ENCODE measurements at places on chromosomes 1 and 21.

GRCh38 chr1:175155936-175156335 lies 36.6 kb downstream of the KIAA0040 start:
- no peak for DNase-seq

DNA sequence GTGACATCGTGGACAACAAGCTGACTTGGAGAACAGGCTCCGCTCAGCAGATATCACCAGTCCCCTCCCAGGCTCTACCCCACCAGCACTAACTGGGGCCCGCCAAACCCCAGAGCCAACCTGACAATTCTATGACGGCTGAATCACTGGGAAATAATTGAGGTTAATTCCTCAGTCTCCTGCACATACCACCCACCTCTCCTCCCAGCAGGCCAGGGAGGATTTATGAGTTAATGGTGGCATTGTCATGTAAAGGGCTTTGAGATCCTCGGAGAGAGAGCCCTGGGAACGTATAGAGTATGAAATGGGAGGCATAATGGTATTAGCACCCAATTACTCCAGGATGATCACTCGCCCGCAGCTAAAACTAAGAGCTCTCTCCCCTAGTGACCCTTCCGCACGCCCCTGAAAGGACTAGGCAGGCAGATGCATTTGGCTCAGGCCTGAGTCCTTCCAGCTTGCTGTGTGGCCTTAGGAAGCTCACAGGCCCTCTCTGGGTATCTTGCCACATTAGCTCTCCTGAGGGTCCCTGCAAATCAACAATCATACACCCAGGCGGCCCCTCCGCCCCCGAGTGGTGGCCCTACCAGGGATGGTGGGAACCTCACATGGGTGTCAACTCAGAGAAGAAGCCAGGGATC lies 27.3 kb upstream of the PAX7 start:
- no peak for DNase-seq

DNA sequence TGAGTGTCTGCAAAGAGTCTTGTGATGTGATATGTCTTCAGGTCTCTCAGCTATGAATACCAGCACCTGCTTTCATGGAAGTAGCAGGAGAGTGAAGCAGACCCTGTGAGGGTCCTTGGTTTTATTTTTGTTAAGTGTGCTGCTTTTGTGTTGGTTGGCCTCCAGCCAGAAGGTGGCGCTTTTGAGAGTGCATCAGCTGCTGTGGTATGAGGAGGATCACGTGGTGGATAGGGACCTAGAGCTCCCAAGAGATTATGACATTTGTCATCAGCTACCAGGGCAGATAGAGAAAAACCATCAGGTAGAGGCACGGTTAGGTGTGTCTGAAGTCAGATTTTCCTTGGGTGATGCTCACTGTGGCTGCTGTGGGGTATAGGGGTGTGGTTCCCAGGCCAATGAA lies 1232.1 kb downstream of the MRPL39 start:
- no peak for DNase-seq

- DNase-seq: no peak
Observed at GRCh38 chr1:185896863-185897262, 162.7 kb downstream of the HMCN1 start.

DNA sequence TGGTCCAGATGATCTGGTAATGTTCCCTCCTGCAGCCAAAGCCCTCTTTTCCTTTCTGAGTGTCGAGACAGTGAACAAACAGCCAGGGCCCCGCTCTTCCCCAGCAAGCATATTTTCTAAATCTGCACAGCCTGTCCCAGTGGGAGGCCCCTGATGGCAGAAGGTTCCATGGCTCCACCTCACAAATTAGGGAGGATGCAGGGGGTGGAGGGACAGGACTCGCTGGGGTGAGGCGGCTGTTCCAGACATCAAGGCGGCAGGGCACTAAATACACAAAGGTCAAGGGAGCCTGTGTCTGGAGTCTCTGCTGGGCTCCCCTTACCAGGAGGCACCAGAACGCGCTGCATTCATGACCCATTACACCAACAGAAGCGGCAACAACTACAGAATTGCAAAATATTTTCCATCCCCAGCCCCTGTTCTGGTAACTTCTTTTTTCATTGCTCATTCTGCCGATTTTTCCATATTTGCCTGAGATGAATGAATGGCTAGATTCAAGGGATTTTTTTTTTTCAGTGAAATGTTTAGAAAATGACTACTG lies 27.0 kb upstream of the PRELP start:
- no peak for DNase-seq

DNA sequence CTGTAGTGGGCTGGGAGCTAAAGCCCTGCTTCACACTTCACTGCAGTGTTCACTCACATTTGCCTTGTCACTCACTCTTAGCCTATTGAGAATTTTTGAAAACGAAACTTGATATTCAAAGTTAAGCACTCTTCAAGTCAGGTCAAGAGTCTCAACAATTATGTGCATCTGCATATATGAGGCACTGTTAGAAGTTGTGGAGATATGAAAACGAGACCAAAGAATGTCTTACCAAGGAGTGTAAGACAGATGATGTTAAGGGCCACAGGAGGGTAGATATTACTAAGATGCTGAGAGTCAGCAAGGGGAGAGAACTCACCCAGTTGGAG lies 64.7 kb upstream of the GJA8 start:
- no peak for DNase-seq

- no peak for DNase-seq
Observed at GRCh38 chr1:201184307-201185122, 6.1 kb upstream of the IGFN1 start.

GRCh38 chr1:66168948-66169671 lies 364.8 kb upstream of the SGIP1 start:
- DNase-seq: no peak

DNA sequence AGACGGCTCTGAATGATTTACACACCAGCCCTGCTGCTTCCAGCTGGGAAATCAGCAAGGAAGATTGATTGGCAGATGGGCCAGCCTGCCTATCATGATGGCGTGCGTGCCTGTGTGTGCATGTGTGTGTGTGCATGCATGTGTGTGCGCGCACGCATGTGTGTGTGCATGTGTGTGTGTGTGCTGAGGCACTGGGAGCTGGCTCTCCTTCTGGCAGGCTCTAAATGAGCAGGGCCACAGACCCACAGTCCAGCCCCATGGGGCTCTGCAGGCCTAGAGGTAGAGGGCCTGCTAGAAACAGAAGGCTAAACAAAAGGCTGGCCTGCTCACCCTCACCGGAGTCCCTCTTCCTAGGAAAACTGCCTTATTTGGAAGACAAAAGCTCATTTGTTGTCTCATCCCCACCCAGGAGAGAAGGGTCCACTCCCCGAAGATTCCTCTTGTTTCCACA lies 6.0 kb downstream of the KLHDC8A start:
- DNase-seq: no peak

GRCh38 chr1:234861761-234862160 lies 251.8 kb upstream of the IRF2BP2 start:
- no peak for DNase-seq

GRCh38 chr1:159171254-159171687 lies at the start of gene CADM3:
CADM3 (plus strand) TSS chr1:159171615; CDS start chr1:159171766, 151 bp downstream.
- no peak for DNase-seq

DNA sequence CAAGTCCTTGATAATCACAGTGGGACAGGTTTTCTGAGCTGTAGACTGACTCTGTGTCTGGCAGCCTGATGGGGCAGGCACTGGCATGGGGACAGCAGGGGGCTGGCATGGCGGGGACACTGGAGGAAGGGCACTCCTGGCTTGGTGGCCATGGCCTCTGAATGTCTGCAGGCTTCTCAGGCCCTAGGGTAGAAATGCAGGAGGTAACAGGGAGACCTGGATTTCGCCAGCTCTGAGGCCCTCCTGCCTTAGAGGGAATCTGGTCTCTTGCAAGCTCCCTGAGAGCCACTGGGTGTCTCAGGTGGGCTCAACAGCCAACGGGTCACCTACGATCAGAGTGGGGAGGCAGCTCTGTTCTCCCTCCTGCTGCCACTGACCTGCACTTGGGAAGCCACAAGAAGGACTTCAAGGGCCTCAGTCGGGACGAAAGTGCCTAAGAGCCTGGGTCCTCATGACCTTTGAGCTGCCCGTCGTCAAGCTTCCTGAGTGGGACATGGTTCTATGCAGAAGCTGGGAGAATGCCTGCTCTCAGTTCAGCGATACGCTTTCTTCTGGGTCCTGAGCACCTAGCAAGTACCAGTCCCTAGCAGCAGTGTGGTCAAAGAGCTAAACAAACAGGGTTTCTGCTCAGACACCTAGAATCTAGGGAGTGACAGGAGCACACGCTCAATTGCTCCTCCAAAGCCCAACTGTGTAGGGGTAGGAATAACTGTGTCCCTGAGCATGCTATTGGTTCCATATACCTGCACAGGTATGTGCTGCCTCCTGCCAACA lies 569.0 kb downstream of the PTPRU start:
- no peak for DNase-seq

DNA sequence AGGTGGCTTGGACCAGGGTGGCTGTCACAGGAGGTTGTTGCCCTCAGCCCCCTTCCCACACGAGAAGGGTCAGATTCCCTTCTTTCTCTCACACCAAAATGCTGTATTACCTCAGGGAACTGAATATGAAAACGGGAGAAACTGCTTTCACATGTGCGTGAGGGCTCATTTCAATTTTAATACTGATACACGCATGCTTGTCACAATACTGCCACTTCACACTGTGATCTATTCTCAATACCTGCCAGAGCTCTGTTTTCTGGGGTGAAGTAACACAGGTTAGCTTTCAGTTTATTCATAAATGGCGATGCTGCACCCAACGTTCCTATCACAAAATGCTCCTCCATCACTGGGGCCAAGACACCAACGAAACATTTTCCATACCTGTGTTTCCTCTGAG lies 181.8 kb downstream of the APP start:
- no peak for DNase-seq

GRCh38 chr1:6117624-6118023 lies 62.5 kb downstream of the CHD5 start:
- DNase-seq: no peak

DNA sequence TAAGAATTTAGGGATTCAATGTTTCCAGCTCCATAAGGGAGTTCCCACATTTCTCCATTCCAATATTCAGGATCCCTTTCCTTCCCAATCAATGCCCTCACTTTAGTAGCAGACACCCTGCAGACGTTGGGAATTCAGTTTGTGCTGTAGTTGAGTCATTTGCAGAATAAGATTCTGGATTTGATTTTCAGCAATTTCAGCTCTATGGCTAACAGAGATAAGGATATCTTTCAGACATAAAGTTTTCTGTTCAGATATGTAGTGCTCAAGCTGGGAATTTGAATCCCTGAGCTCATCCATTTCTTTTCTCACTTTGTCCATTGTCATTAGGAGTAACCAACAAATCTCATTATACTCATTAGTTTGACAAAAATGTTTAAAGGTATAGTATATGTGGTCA lies 13.1 kb downstream of the MPZL1 start:
- DNase-seq: no peak

DNA sequence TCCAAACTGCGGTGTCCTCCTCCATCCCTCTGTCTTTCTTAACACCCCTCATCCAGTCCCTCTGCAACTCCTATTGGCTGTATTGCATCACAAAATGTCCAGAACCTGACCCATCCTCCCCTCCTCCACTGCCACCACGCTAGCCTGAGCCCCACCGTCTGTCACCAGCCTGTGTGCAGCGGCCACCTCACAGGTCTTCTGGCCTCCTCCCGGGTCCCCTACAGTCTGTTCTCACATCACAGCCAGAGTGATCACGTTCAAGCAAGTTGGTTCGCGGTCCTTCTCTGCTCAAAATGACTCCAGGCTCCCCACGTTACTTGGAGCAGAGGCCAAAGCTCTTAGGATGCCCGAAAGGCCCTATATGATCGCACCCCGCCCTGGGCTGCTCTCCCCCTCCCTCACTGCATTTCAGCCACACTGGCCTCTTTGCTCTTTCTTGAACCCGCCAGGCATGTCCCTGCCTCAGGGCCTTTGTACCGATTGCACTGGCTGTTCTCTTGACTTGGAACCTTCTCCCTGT lies 2.4 kb upstream of the PADI4 start:
- DNase-seq: no peak

DNA sequence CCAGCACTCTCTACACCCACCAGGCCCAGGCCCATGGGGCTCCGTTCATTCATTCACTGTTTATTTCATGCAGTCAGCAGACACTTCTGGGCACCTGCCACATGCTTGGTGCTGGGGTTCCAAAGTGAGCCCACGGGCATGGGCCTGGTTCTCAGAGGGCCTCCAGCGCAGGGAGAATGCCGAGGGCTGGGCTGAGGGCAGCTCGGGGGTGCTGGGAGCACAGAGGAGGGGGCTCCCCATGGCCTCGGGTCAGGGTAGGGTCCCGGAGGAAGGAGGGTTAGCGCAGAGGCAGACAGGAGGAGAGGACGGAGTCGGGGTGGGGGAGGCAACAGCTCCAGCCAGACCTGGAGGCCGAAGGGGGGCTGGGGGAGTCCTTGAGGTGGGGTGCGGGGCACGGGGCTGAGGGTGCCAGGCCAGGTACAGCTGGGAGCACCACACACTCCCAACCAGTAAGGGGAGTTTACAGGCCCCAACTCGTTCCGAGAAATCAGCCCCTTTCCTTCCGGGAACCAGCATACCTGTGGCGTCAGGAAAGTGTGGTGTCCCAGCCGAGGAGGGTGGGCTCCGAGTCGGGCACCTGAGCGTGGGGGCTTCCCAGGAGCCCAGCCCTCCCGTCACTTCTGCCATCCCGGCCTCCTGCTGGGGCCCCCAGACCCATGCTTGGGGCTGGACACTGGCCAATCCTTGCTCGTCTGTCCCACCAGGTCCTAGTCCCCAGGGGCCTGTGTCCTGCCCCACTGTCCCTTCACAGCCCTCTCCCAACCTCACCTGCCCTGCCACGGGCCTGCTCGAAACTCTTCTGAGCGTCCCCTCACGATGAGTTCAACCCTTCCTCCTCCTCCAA lies 10.8 kb downstream of the ARHGEF16 start:
- DNase-seq: no peak

DNA sequence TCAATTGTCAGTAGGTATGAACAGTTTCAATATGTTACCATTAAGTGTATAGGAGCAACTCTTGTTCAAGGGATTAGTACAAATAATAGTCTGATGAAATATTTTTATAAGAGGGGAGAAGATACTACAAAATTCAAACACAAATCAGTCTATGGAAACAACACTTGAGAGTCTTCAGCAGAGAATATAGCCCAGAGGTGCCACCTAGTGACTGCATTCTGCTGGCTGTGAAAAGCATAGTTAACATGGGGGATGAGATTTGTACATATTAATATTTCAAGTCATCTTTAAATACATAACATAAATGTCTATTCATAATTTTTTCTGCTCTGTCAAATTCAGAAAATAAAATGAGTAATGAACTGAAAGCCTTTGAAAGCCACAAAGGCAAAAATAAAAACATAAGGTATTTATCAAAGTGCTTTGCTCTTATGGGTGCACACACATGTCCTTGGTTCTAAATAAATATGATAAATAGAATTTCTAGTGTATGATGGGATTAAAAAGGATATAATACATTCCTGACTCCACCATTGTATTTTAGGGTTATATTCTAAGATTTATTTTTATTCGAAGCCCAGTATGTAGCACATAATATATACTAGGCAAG lies 440.9 kb upstream of the ZRANB2 start:
- DNase-seq: no peak

Data from stimulated activated CD8-positive, alpha-beta memory T cell treated with anti-CD3 and anti-CD28 coated beads, Interleukin-2, amount 100 ng/mL, for 1 hour (primary cell).